ENCODE measurements at places on chromosomes 11 and 22.

- DNase-seq, result no peak
Observed at GRCh38 chr11:134145715-134146114, 76.8 kb downstream of the JAM3 start.

- no peak for DNase-seq
Observed at GRCh38 chr11:69382131-69383128, 88.5 kb downstream of the MYEOV start.

- DNase-seq, result no peak
Observed at GRCh38 chr22:27107824-27108223, 450.4 kb downstream of the MIAT start.

- no peak for DNase-seq
Observed at GRCh38 chr11:10050561-10050960, 243.5 kb downstream of the SBF2 start.

DNA sequence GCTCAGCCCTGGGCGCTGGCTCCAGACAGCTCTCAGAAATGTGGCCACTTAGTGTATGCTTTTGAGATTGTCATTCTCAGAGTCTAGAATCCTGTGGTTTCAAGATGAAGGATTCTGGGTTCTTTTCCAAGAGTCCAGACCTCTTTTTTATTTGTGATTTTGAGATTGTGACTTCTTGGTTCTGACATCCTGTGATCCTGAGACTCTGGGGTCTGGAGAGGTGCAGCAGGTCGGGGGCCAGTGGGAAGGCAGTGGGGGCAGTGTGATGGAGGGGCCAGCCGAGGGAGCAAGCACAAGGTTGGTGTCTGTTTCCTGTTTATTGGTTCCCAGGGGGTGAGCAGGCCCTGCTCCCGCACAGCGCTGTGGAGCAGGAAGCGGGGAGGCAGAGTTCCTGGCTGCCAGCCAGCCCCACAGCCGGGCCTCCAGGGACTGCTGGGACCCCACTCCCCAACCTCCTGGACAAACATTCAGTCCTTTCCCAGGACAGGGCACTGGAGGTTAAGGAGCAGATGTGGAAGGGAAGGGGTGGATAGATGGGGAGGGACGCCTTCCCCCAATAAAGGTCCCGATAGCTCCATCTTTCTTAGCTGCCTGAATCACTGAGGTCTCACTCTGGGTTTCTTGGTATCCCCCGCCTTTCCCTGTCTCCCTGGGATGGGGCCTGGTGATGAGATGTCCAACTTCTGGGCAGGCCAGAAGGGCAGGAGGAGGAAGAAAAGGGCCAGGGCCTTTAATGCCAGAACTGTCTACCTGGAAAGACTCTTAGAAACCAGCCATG lies 13.7 kb downstream of the ARHGEF17 start:
- no peak for DNase-seq

GRCh38 chr11:132080127-132080526 lies 709.7 kb downstream of the NTM start:
- no peak for DNase-seq

GRCh38 chr11:2318123-2318522 lies 16.3 kb downstream of the TSPAN32 start:
- DNase-seq, result no peak

GRCh38 chr11:73551677-73552076 lies 46.2 kb downstream of the FAM168A start:
- DNase-seq, result no peak

DNA sequence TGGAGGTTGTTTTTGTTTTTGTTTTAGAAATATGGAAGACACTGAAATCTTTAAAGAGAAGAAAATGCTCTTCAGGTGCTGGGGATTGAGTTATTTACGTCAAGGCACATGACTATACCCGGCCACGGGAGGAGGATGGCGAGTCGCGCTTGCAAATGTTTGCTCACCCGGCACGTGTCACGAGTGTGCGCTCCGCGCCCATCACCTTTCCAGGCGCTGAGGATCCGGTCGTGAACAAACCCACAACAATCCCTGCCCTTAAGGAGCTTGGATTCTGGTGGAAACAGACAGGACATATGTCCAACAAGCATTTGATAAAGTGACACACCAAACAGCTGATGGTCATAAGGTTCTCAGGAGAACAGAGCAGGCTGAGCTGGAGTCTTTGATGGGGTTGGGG lies 715.5 kb downstream of the BRD1 start:
- no peak for DNase-seq

- DNase-seq, result no peak
Observed at GRCh38 chr22:36833073-36833472, 16.2 kb upstream of the PVALB start.

DNA sequence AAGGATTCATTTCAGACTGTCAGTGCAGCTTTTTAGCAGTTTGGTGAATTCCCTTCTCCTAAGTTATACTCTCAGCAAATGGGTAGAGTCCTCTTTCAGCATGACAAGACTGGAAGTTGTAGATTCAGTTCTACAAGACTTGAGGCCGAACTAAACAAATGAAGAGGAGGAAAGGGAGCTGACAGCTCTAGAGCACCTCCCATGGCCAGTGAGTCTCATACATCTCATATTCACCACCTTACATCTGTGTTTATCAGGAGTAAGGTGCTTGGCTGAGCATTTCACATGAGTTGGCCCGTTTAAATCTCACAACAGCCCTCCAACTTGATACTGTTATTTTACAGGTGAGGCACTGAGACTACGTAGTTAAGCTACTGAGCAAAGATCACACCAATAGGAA lies 30.4 kb downstream of the SEZ6L start:
- DNase-seq, result no peak

DNA sequence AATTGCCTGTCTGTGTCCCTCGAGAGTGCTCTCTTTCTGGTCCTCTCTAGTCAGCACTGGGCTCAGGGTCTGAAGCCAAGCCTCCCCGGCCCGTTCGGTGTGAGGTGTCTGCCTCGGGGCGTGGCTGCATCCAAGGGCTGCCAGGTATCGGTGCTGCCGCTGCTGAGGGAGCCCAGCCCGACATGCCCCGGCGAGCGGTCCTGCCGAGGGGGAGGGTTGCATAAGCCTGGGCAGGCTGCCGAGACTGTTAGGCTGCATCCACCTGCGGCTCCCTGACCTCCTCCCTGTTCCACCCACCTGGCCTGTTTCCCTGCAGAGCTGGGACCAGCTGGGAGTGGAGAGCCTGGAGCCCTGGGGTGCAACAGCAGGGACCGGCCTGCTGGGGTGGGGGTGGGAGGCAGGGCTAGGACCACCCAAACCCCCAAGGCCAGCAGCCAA lies 6.3 kb downstream of the OVOL1 start:
- DNase-seq, result no peak

DNA sequence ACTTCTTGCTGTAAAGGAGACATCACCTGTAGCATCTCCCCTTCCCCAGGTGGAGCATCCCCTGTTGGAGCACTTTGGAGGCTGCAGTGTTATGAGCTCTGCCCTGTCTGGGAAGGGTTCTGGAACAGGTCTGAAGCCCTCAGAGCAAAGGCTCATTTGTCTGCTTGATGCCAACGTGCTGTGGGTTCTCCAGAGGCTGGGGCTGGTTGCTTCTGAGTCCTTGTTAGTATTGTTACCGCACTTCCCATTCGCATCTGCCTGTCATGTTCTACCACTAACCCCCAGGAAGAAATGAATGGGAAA lies 73.1 kb downstream of the PACS1 start:
- no peak for DNase-seq

- DNase-seq, result no peak
Observed at GRCh38 chr11:27697679-27698275, 2.5 kb downstream of the BDNF start.

GRCh38 chr11:86574493-86575207 lies 97.8 kb downstream of the ME3 start:
- DNase-seq, result no peak

DNA sequence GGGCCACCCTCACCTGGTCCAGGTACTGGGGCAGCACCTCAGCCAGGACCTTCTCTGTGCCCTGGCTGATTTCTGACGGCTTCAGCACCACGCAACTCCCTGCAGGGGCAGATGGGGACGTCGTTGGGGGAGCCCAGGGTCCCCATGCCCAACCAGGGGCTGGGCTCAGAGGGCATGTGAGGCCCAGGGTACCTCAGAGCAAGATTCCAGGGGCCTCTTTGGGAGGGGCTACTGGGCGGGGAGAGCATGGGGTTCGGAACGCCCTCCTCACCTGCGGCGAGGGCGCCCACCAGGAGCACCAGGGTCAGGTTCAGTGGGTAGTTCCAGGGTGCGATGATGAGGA lies 8.1 kb downstream of the ALDH3B2 start:
- no peak for DNase-seq

GRCh38 chr11:77590194-77590782 lies 535 bp downstream of the AQP11 start:
- no peak for DNase-seq

DNA sequence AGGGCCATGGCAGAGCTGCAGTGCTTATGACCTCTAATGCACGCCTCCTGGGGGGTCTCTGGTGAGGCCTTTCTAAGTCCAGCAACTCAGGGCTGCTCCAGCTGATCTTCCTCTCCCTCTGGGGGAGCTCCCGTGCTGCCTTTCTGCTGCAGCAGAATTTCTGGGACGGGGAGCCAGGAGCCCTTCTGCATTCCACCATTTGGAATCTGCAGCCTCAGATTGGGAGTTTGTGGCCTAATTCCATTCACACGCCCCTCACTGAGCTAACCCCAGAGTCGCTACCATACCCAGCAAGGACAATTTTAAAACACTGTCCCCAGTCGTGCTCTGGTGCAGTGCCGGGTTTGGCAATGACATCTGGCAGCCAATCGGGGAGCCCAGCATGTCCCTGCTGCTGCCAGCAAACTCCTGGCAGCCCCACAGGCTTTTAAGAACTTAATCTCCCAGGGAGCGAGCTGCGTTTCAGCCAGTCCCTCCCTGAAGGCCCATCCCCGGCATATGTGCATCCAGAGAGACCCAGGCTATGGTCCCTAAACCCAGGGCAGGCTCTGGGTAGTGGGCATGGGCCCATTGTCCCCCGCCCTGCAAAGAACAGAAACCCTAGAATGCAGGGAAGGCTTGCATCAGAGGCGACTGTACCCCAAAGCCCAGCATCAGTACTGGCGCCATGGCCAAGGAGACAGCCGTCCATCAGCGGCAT lies 4.7 kb downstream of the SHANK2 start:
- DNase-seq, result no peak
